Upper lobe of right lung (tissue), 1 donor: ENCODE measurements at places on chromosomes 1 and 21. TPM values are rescaled to one million over a fixed set of nuclear protein-coding genes. Genes with fewer than 3 reads are reported as not detected.

Gene TMCC2
- total RNA-seq, result 4.8 TPM

Gene KCNN3
- total RNA-seq, result 7.6 TPM

Gene SELENOF
- total RNA-seq, result 197 TPM

- no peaks in the 10 kb centered on the region for H3K36me3 ChIP-seq
- H3K27me3 ChIP-seq, result no peaks in the 10 kb centered on the region
- no peaks in the 10 kb centered on the region for H3K4me1 ChIP-seq
- H3K27ac ChIP-seq, result no peak overlapping the region
- no peak overlapping the region for H3K4me3 ChIP-seq
These were observed 55.6 kb upstream of the PRMT6 start for GRCh38 chr1:107000902-107001301.

Gene HSPB7
- total RNA-seq, result 10.7 TPM

- H3K36me3 ChIP-seq, result peaks cover 88% of the 10 kb centered on the region
- no peak overlapping the region for H3K27ac ChIP-seq
- peak; percentile 52 for DNase-seq
- H3K27me3 ChIP-seq, result no peaks in the 10 kb centered on the region
- no peaks in the 10 kb centered on the region for H3K4me1 ChIP-seq
- no peak overlapping the region for H3K4me3 ChIP-seq
These were observed 18.0 kb downstream of the LSS start for GRCh38 chr21:46210378-46211136.

Gene ZMPSTE24
- total RNA-seq, result 39.9 TPM

Gene LRRC53
- not detected for total RNA-seq

- no peak for DNase-seq
- H3K36me3 ChIP-seq, result no peaks in the 10 kb centered on the region
- peak overlapping the region; percentile 76 for H3K4me3 ChIP-seq
These were observed 1.3 kb downstream of the NPHP4 start for GRCh38 chr1:5990913-5991312.

DNA sequence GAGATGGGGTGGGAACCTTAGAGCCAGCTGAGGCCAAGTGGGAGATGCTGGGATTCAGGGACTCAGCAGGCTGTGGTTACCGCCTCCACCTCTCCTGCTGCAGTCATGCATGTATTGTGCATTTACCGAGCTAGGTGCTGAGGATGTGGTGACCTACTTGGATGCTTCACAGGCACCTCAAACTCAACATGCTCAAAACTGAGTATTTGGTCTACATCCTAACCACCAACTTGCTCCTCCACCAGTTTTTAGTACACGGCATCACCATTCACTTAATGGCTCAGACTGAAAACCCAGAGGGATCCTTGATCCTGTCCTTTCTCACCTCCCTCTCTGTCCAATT is 5.6 kb downstream of the CHRNB2 start:
- peaks cover 8% of the 10 kb centered on the region for H3K4me1 ChIP-seq
- H3K27me3 ChIP-seq, result no peaks in the 10 kb centered on the region
- no peak overlapping the region for H3K4me3 ChIP-seq

Gene MMP23B
- 40.3 TPM for total RNA-seq
